NCI-H510A (cell line): ENCODE measurements at places on chromosomes 1 and 21.

GRCh38 chr1:26429721-26430120 is 2.4 kb upstream of the DHDDS start:
- no peak for DNase-seq

DNA sequence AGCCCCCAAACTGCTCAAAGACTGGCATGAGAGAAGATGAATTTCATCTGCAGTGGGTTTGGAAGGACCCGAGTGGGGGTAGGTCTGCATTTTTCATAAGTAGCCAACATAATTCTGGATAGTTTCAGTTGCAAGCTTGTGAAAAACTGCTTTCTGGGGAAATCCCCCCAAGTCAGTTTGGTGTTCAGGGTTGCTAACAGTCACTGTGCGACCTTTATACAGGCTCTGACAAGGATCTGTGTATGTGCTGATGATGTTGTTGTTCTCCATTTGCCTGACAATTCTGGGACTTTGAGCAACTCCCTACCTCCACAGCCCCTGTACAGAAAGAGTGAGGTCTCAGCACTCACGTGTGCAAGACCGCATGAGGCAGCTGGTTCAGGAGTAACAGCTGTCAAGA is 87.9 kb downstream of the SUSD4 start:
- DNase-seq = no peak

DNA sequence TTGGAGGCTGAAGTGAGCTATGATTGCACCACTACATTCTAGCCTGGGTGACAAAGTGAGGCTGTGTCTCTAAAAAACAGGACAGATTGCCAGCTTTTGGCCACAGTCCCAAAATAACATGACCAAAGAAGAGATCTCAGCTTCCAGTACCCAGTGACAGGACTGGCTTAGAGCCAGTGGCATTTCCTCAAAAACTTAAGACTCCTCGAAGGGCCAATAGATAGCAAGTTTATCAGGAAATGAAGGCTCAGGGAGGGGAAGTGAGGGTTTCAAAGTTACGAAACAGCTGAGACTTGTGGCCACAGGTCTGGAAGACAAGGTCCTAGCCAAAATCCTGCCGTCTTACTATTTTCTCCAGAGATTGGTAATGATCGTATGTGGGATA is 6.3 kb upstream of the TMEM39B start:
- DNase-seq = no peak

DNA sequence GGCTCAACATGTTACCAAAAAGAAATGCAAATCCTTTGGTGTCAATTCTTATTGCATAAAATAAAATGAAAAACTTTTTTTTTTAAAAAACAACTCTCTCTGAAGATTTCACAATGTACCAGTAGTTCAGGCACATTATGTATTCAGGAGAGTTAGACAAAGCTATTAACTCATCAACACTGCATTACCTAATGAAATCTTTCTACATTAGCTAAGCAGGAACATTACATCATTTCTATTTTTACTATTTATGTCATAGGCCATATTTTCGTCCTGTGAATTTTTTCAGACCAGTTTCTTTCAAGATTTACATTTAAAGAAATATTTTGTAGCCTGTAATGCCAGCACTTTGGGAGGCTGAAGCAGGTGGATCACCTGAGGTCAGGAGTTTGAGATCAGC is 366.2 kb downstream of the USH2A start:
- no peak for DNase-seq

DNA sequence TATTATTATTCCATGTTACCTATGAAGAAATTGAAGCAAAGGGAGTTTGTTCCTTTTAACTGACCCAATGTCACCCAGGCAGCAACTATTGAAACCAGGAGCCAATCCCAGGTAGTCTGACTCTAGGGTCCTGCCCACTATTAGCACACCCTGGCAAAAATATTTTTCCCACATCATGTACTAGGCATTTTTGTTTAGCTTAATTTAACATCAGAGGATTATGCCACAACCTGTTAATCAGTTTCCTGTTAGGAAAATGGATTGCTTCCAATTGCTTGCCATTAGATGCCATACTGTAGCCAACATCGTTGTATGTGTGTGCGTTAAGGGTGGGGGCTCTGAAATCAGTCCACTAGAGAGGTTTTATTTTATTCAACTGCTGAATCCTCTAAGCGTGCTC is 281.1 kb downstream of the DNM3 start:
- DNase-seq = no peak

- no peak for DNase-seq
Measured at GRCh38 chr1:180595966-180596365, 35.9 kb upstream of the XPR1 start.

GRCh38 chr21:42609811-42610210 is 43.6 kb upstream of the PDE9A start:
- DNase-seq = no peak

DNA sequence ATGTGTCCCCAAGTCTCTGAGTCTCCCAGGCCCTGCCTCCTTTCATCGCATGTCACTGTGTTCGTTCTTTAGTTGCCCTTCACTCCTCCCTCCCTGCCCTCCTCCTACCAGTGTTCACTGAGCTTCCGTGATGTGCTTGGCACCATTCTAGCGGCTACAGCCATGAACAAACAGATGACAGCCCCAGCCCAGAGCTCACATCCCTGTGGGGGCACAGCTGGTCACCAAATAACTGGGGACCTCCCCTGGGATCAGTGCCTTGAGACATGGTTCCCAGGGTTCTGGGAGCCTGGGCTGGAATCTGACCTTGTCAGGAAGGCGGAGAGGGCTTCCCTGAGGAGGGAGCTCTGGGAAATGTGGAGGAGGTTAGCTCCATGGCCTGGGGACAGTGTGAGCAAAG is 320.7 kb downstream of the PTPRU start:
- DNase-seq = no peak

DNA sequence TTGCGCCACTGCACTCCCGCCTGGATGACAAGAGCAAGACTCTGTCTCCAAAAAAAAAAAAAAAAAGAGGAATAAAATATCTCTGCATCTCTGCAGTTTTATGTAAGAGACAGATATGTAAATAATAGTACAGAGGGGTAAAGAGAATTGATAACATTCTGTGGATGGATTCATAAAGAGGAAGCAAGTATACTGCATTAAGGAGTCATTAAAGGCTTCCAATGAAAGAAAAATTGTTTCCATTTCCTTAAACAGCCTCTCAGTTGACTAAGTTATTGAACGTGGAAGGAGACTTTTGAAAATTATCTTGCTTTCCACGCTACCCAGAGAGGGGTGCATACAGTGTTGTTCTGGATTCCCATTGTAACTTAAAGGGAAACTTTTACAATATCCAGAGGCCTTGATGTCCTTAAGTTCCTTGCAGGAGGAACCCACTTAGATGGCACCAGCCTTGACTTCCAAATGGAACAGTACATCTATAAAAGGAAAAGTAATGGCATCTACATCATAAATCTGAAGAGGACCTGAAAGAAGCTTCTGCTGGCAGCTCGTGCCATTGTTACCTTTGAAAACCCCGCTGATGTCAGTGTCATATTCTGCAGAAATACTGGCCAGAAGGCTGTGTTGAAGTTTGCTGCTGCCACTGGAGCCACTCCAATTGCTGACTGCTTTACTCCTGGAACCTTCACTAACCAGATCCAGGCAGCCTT is 13.8 kb downstream of the CEP350 start:
- DNase-seq = no peak

GRCh38 chr1:172662464-172663109 is 3.7 kb downstream of the FASLG start:
- no peak for DNase-seq

DNA sequence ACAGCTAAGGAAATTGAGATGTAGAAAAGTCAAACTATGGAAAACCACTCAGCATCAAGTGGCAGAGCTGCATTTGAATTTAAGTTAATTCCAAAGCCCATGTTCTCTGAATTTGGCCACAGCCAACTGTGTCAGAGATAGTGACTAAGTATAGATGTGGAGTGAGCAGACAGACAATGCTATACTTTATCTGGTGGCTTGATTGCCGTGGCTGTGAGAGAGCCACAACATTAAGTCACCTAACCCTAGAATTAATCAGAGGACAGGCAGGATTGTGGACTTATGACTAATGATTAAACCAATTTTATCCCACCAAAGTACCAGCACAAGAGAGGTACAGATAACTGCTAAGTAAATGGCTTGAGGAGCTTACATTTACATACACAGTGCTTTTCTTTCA is 209.8 kb downstream of the TPR start:
- no peak for DNase-seq

DNA sequence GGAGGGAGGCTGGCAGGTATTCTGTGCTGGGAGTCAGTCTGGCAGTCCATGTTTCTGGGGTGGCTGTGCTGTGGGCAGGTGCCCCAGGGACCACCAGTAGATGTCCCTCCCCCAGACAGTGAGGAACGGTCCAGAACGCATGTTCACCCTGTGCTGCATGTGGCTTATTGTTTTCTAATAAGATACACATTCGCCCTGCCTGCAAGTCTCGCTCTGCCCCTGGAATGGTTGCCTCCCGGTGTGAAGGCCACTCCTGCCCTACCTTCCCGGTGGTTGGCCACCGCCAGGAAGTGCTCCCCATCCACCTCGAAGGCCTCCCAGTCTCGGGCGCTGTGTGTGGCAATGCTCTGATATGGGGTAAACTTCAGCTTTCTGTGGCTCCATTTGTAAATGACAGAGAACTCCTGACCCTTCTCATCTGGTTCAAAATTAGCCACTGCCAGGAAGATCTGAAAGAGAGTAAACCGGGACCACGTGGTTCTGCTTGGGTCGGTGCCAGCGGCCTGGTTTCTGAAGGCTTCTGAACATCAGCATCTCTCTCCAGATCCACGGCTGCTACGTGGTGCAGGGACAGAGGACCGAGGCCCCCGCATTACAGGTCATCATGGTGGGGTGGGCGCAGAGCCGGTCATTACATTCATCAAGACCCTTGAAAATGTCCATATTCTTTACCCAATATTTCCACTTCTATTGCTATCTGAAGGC is 14.5 kb downstream of the KRTAP10-1 start:
- no peak for DNase-seq

DNA sequence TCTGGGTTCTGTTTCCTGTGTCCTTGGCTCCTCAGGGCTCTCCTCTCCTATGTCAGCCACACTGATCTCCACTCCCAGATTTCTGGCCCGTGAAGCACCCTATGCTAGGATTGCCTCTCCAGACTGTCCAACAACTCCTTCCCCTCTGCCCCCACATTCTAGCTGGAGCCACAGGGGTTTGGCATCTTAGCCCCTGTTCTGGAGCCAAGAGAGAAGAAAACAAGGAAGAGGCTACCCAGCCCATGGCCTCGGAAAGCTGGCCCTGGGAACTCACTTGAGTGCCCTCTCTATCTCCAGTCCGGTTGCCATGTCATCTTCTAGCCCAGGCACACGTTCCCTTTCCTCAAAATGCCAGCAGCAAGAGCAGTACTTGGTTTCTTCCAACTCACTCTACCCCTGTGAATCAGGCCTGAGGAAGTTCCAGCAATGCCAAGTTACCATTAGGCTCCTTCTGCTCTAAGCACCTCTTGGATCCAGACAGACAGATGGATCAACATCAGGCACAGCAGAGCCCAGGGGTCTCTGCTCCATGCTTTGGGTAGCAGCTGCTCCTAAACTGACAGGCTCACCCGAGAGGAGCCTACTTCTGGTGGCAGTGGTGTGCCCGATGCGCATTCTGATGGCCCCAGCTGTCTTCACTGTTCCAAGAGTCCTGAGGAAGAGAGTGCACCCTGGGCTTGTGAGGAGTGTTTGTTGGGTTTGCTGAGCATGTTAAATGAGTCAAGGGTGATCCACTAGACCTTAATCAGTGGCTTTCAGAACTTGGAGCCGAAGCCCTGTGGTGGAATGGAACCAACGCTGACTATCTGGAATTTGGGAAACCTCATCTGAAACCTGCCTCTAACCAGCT is 11.6 kb upstream of the GPR61 start:
- DNase-seq = no peak

DNA sequence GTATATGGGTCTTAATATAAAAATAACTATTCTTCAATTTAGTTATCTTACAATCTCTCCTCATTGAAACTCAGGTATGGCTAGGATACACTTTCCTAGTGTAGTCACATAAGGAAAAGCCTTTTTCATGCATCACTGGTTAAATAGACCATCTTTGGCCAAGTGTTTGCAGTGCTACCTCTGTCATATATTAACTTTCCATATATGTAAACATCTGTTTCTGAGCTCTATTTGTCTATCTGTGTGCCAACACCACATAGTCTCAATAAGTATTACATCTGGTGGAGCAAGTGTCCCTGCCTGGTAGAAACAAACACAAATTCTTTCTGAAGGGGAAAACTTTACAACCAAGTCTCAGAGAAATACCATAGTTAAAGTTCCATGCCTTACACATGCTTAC is 134.6 kb downstream of the TSEN15 start:
- peak; percentile 14 for DNase-seq
